ENCODE measurements at places on chromosomes 12 and 14.
A peak's percentile ranks its signal among the peaks of the same experiment; 100 is the strongest.

- no peak for DNase-seq
Measured at GRCh38 chr12:20367583-20368113, 689 bp upstream of the PDE3A start.

DNA sequence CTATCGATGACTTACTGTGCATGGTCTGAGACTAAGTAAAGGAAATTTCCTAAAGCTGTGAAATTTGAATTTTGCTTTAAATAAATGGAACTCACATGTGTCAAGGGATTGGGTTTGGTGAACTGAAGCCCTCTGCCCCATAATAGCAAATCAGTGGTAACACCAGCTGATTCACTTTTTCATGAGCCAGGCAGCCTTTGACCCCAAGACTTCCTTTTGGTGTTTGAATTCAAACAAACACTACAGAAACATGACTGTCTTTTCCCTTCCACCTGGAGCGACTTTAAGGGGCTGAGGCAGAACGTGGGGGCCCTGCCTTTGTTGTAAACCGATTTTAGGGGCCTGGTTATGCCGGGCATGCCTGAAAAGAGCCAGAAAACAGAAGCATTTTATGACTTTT, 28.8 kb downstream of the KCTD10 start:
- DNase-seq: no peak

DNA sequence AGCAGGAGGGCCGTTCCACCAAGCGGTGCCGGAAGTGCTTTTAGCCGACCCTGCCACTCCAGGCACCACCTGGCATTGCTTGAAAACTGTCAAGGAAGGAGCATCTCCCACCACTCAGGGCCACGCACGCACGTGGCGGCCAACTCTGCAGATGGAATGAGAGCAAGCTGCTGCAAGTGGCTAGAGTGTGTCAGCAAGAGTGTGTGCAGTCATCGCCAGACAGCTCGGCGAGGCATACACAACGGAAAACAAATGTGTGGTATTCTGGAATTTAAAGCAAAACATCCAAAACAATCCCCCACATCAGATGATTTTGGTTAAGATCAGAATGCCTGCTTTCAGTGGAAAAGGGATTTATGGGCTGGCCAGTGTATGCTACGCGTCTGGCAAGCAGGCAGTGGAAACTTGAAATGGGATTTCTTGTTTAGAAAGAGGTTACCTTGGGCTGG, 11.2 kb downstream of the CD9 start:
- no peak for DNase-seq

- DNase-seq: peak; percentile 17
Measured at GRCh38 chr12:117342682-117343081, 18.7 kb downstream of the NOS1 start.

DNA sequence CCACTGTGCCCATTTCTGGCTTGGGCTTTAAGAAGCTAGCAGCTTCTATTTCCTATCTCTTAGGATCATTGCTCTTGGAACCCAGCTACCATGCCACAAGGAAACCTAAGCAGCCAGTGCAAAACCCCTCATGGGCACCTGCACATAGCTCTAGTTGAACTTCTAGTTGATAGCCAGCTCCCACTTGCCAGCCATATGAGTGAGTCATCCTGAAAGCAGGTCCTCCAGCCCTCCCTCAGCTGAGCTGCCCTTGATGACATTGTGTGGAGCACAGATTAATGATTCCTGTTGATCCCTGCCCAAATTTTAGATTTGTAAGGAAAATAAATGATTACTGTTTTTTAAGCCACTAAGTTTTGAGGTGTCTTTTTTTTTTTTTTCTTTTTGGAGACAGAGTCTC, 234.2 kb upstream of the FBXO33 start:
- DNase-seq: no peak

DNA sequence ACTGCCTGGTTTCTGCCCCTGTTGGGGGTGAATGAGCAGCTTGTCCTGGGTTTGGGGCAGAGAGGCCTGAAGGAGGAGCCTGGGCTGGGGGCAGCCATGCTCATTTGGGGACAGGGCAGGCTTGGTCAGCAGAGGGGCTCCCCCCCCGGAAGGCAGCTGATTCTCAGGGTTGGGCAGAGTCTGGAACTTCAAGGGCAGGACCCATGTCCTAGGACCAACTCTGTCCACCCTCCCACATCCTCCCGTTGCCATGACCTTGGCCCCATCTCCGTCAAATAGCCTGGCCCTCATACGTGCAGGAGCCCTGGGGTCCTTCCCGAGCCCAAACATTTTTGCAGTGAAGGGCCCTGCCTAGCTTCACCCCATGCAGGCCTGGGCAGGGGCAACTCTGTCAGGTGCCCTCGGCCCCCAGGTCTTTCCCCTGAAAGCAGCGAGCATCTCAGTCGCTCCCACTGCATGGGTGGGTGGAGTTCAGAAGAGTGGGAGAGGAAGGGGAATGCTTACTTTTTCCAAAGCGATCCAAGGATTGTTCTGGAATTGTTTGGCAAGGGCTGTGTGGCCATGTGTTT, 32.6 kb downstream of the TNFAIP2 start:
- DNase-seq: no peak

- no peak for DNase-seq
Measured at GRCh38 chr14:83714151-83714550, 1815.8 kb upstream of the FLRT2 start.

- DNase-seq: no peak
Measured at GRCh38 chr14:50759800-50760543, 71.0 kb downstream of the NIN start.

GRCh38 chr12:6452245-6452943, 552 bp downstream of the TAPBPL start:
- peak; percentile 48 for DNase-seq

Data from activated CD4-positive, alpha-beta T cell treated with anti-CD3 and anti-CD28 coated beads, Interleukin-2, Interleukin-6, amounts not matched to agents 100 ng/mL and 50 ng/mL, durations not matched to agents 16 hours and 8 hours (primary cell).